NCI-H2107 (cell line): ENCODE measurements at places on chromosomes 13 and 19.

DNA sequence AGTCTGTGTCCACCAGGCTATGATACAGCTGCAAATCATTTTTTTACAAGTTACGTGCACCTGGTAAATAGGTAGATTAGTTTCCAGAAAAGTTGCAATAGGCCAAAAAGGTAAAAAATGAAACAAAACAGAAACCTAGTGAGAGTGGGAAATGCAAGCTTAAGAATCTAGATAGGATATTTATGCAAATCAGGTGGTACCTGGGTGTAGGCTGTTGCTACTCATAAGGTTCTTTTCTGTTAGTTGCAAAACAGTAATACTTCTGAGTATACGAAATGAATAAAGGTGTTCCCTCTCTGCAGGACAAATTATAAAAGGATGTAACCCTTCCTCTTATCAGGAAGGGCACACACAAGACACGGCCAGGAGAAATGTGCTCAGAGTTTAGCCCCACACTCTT is 97.9 kb downstream of the UGGT2 start:
- no peak for DNase-seq

GRCh38 chr13:27393101-27393500 is 31.3 kb upstream of the GTF3A start:
- DNase-seq, result no peak

- no peak for DNase-seq
Observed at GRCh38 chr19:13819238-13819637, 24.0 kb downstream of the ZSWIM4 start.

GRCh38 chr13:29689548-29689947 is 94.1 kb upstream of the SLC7A1 start:
- DNase-seq, result no peak

DNA sequence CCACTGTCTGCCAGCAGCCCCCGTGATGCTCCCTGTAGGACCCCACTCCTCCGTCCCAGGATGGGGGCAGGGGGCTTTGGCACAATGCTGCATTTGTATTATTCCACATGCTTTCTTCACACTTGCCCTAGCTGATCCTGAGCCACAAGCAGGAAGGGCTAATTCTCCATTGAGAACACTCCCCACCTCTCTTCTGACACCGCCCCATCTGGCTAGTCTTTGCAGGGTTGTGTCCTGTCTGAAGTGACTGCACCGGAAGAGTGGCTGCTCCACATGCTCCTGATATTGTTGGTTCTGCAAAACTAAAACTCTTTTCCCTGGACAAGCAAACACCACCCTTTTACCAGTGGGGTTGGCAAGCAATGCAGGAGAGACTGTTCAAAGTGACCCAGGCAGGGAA is 18.0 kb downstream of the ZNF574 start:
- DNase-seq, result no peak

DNA sequence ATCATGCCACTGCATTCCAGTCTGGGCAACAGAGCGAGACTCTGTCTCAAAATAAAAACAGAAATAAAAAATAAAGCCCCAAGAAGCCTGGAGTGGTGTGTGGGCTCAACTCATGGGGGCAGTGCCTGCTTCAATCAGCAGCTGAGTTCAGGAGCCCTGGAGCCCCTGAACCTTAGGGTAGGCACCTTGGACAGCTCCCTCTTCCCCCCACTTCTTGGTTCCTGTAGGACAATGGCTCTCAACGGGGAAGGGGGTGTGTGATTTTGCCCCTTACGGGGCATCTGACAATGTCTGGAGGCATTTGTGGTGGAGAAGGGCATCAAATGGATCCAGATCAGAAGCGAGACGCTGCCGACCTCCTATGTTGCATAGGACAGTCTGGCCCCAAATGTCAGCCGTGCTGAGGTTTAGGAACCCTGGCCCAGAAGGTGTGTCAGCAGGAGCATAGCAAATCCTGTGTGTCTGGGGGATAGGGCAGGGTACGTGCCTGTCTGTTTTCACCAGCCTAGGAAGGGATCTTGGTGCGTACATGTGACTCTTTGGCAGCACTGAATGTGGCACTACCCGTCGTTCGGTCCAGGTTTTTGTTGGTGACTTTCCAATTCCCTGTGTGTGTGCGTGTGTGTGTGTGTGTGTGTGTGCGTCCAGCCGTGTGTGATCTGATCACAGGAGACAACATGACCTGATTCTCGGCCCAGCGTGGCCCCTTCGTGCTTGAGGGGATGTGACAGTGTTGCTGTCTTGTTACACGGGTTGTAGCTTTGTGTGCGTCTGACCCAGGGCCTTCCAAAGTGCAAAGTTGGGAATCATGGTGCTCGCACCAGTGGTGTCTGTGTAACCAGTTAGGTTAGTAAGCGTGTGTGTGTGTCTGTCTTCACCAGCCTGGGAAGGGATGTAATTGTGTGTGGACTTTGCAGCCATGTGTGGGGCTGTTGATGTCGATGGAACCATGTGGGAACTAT is 7.5 kb downstream of the IGLON5 start:
- no peak for DNase-seq

- no peak for DNase-seq
Observed at GRCh38 chr19:47573071-47574026, at the start of gene ZNF541. Gene ZNF541 (minus strand): TSS chr19:47573148. CDS start chr19:47555856, 17,292 bp downstream.
